ENCODE measurements at places on chromosomes 3 and 15. TPM values are rescaled to one million over a fixed set of nuclear protein-coding genes. Genes with fewer than 3 reads are reported as not detected.

Gene ARRDC4
- total RNA-seq, result 16.3 TPM

Gene DNASE1L3
- total RNA-seq, result 0.56 TPM

Gene CLDN18
- not detected for total RNA-seq

Gene SPINT1
- total RNA-seq, result 0.28 TPM

Gene AGBL1
- not detected for total RNA-seq

Gene IQCF5
- not detected for total RNA-seq

Gene LRRN1
- under 0.01 TPM for total RNA-seq

Gene HDAC11
- 9.8 TPM for total RNA-seq

Gene CHL1
- not detected for total RNA-seq

Gene CLSTN2
- 1.3 TPM for total RNA-seq

Gene TPRG1
- 0.56 TPM for total RNA-seq

Gene PPP1R2
- total RNA-seq, result 145 TPM

Gene THSD4
- 42.6 TPM for total RNA-seq

Gene C3orf38
- total RNA-seq, result 24.0 TPM

Gene SCN5A
- 1.1 TPM for total RNA-seq

Gene HHATL
- total RNA-seq, result not detected

Gene NMNAT3
- total RNA-seq, result 0.19 TPM

Gene CCDC80
- 526 TPM for total RNA-seq

Gene STRIT1
- not detected for total RNA-seq

Gene EPHB1
- 0.56 TPM for total RNA-seq

Gene HTD2
- total RNA-seq, result 6.1 TPM

Gene LRRC49
- 12.4 TPM for total RNA-seq

Gene CHST13
- not detected for total RNA-seq

Gene TMEM41A
- 9.0 TPM for total RNA-seq

Gene SCAANT1
- total RNA-seq, result not detected

Gene B3GNT5
- 1.9 TPM for total RNA-seq

Measured in regular cardiac myocyte (primary cell).